ENCODE measurements at places on chromosomes 4 and X.

DNA sequence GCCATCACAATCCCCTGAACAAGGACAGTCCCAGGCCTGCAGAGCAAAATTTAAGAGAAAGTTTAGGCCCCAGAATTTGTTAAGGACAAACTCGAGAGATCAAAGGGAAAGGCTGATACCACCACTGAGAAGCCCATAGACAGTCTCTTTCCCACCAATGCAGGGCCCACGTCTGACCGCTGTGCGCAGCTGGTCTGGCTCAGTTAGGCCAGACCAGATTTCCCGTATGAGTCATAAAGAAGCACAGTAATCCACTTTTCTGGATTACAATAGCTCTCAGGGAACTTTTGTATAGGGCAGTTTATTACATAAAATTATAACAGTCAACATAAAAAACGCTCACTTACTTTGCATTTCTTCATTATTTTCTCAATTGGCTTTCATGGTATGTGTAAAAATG is 259.5 kb downstream of the RCHY1 start:
- DNase-seq = no peak

GRCh38 chrX:47637546-47638195 is 7.9 kb upstream of the CFP start:
- DNase-seq = peak; percentile 46

DNA sequence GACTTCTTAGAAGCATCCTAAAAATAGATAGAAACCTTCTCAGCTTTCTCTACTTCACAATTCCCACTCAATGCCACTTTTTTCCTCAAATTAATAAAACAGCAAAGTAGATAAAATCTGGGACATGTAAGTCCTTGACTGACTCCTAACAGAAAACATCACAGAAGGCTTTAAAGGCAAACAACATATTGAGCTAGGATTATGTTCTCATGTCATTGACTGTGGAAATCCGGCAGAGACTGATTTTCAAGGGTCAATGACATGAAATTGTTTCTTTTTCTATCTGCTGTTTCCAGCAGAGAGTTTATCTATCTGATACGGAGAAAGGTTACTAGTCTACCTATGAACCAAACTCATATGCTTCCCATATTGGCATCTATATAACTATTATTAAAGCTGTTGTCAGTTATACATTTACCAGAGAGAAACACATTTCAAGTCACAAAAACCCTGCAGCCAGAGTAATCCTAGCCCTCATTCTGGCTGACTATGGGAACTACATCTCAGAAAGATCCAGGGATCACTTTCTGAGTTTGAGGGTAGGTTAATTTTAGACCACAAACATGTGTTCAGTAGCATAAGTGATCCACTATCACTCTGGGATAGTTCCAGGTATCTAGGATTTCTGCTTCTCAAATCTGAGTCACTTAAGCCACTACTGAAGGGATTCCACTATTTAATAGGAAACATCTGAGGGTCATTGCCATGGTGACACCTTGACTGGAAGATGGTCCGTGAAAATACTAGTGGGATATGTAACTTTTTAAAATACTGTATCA is 147.6 kb downstream of the PPP3CA start:
- DNase-seq = no peak

DNA sequence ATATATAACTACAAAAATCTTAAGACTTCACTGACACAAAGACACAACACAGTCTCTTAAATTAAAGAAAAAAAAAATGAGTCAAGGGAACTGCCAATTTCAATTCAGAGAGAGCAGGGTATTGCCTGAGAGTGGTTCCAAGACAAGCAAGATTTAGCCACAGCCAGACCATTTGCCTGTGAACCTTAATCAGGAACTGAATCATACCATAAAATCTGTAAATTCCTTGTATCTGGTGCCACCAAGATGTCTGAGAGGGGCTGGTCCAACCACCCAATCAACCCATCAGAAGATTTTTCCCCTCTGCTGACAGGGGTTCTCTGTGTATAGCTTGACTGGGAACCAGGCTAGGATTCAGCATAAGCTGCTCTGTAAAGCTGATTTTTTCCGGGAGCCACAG is 159.2 kb downstream of the CPEB2 start:
- DNase-seq = no peak

DNA sequence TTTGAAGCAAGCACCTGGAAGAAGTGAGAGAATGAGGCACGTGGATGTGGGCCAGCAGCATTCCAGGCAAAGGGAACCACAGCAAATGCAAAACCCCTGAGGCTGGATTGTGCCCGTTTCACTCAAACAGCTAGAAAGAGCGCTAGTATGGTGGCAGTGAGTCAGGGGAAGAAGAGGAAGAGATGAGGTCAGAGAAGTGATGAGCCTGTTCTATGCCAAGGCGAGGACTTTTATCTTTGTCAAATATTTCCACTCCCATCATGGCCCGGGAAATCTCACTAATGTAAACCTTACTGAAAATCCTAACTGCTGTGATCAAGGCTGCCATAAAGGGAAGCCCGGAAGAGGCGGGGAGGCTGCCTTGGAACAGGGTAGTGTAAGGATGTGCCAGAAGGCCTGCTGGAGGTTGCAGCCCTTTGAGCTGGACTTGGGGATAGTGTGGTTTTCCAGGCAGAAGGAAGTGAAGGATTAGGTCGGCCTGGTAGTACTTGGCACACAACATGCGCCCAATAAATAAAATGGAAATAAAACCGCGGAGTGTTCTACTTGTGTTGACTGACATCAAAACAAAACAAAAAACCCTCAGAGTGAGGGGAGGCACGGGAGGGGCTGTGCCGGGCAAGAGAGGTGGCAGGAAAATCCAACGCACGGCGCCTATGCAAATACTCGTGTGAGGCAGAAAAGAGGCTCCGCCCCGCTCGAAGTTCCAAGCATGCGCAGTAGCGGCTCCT is 1.2 kb upstream of the CDK16 start:
- DNase-seq = no peak

- DNase-seq = no peak
Measured at GRCh38 chrX:126982158-126982557, 162.6 kb downstream of the PRR32 start.

DNA sequence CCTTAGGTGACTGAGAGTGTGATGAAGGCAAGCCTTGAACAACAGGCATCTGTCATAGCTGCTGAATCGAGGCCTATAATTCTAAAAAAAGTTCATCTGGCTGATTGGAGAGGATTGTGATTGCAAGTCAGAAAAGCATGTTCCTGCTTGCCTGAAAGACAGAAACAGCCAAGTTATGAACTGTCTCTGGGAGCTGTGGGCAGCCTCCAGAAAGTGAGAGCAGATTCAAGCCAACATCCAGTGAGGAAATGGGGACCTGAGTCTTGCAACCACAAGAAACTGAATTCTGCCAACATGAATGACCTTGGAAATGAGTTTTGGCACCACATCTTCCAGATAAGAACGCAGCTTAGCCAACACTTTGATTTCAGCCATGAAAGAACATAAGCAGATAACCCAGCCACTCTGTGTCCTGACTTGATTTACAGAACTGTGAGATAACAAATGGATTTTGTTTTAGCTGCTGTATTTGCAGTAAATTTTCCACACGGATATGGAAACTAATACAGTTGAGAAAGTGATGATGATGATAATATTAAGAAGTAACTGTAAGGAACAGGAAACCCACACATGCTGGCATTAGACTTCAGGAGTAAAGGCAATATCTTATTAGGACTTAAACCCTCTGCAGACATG is 240.3 kb upstream of the NDST3 start:
- no peak for DNase-seq

GRCh38 chr4:128393101-128393704 is 105.6 kb upstream of the PGRMC2 start:
- DNase-seq = no peak

GRCh38 chr4:107213880-107214279 is 177.8 kb upstream of the DKK2 start:
- no peak for DNase-seq

DNA sequence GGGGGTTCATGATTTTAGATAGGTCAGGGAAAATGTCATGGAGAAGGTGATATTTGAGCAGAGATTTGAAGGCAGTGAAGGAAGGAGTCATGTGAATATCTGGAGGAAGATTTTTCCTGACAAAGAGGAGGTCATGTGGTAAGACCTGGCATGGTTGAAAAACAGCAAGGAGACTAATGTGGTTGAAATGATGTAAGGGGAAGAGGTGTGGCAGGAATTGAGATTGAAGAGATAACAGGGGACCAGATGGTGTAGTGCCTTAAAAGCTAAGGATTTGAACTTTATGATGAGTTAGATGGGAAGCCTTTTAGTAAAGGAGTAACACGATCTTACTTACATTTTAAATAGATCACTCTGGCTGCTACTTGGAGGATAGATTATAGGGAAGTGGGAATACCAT is 210.9 kb downstream of the RTL9 start:
- no peak for DNase-seq

DNA sequence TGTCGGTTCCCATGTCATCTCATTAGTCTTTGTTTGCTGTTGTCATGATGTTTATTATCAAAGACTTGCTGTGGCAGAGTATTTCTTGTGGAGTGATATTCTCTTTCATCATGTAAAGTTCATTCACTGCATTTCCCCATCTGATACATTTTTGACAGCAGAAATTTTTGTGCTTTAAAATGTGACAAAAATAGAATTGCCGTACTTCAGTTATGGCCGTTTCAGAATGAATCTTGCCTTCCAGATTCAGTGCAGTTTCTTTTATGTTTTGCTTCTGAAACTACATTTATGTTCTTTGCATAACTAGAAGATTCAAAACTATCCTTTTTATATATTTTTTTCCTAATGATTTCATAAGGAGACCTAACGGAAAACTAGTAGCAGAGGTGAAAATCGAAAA is 10.0 kb downstream of the CSTF2 start:
- no peak for DNase-seq

Measured in stimulated activated CD4-positive, alpha-beta T cell treated with anti-CD3 and anti-CD28 coated beads, Interleukin-4, amount 100 ng/mL, for 1 hour (primary cell).